ENCODE measurements at places on chromosomes 1 and 21.

DNA sequence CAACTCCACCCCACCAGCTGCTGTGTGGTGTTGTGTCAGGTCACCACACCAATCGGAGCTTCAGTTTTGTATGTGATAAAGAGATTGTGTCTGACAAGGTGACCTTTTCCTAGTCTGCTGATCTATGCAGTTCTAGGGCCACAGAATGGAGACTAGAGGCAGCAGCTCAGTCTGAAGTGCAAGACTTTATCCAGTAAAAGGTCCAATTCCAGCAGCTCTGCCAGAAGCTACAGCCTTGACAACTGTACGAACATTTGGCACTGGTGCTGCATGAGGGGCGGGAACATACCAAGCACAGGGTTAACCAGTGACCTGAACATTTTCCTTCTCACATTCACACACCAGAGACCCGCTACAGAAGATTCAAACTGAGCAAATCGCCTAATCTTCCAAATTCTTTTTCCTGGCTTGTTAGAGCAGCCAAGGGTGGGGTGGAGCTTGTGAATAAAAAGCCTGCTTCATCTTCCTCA, 9.3 kb downstream of the FMO1 start:
- DNase-seq: no peak

- DNase-seq: no peak
Observed at GRCh38 chr1:156858555-156858956, 361 bp downstream of the INSRR start.

DNA sequence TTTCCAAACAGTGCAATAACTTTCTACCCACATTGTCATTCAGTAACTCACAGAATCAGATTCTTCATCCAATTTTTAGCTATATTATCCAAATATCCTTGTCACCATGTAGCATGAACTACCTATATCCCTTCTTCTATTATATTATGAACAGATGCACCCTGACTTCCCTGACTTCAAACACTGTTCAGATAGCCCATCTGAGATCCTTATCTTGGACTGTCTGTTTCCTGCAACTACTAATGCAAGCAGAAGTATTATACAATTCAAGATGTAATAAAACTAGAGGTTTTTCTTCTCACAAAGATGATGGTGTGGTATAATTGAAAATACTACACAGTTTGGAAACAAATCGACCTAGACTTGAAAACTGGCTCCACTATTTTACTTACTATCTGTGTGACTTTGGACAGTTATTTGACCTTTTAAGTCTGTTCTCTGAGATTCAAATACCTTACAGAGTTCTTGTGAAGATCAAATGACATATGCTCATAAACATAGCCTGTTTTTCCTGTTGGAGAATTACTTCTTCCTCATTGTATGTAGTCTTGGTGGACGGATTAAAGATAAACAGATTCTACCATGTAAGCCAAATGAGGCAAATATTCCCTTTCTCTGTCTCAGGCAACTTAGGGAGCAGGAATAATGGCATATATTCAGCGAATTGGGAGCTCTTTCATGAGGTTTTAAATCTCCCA, 407.9 kb upstream of the ZRANB2 start:
- no peak for DNase-seq

- no peak for DNase-seq
Observed at GRCh38 chr1:22363403-22364325, 88.0 kb upstream of the ZBTB40 start.

GRCh38 chr21:31265366-31266013, 78.6 kb downstream of the TIAM1 start:
- no peak for DNase-seq

GRCh38 chr1:29879217-29879616, 642.9 kb downstream of the PTPRU start:
- no peak for DNase-seq

DNA sequence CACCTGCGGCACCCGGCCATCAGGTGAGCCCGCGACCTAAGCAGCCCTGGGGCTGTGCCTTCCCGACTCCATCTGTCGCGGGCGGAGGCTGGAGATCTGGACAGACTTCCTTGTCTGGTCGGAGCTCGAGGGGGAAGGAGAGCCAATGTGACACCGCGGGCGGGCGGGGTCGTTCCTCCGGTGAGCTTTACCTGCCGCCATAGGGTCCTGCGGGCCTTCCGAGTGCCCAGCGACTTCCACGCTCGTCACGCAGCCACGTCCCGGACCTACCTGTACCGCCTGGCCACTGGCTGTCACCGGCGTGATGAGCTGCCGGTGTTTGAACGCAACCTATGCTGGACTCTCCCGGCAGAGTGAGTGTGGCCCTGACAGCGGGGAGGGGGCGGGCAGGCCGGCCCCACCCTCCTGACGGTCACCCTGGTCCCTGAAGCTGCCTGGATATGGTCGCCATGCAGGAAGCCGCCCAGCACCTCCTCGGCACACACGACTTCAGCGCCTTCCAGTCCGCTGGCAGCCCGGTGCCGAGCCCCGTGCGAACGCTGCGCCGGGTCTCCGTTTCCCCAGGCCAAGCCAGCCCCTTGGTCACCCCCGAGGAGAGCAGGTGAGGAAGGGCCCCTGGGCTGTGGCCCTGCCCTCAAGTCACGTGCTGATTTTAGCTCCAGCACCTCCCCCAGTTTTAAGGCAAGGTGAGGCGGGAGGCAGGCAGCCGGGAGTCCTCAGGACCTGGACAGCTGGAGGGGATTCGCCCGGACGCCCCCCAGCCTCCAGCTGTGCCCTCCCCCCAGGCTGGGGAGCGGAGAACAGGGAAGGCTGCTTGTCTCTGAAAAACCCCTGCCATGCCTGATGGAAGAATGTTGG, 1.1 kb downstream of the PUSL1 start:
- DNase-seq: no peak

DNA sequence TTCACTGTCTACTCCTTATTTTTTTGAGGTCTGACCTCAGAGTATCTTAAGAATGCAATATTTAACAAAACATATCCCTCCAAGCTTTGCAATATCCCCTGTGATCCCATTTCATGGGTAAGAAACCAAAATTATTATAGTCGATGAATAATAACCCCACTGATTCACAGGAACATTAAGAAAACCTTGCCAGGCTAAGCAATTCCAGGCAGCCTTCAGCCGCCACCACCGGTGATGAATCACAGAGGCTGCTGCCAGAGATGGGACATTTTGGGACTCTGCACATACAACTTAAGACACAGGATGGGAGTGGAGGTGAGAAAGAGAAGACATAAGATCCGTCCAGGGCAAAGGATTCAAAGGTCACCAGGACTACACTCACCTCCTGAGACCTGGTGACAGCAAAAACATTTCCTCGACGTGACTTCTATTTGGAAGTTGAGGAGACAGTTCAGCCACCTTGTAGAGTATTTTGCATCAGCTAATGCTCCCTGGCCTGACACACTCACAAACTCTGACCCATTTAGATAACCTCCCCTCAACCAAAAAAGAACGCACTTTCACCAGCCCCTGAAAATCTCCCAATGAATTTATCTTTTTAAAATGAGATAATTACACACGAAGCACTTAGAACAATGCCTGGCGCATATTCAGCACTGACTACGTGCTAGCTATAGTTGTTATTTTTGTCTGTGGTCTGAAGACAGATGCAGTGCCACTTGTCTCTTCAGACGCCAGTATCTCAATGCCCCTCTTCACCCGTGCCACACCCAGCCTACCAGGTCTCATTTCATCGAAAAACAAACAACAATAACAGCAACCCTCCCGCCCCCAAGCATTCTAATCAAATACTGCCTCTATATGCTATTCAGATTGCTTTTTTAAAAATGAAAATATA, 17.8 kb upstream of the OVAAL start:
- peak; percentile 81 for DNase-seq

DNA sequence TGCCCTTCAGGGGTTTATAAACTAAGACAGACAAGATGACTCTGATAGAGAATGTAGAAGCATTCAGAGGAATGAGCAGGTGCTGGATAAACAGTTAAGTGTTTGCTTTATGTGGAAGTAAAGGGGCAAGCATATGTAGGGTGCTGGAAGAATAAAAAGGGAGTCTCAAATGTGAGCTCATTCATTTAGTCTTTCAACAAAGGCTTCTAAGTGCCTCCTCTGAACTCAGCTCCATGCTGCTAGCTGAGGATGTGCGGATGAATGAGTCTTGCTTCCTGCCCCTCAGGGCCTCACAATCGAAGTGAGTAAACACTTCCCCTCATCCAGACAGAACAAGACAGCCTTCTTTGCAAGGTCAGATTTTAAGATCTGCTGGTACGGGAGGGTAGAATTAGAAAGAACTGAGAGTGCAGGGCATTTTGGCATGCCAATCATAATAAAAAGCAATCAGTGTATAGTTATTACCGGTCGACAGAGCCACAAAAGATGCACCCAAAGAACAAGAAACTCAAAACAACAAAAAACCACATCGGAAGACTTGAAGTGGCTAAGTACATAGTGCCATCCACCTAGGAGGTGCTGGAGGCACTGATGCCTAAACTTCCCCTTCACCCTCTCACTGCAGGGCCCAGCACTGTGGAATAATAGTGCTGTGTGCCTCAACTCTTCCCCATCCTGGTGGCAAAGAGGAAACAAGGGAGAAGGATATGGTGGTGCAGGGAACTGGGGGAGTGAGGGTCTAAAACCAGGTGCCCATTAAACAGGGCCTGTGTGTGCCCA, 69.8 kb downstream of the TNR start:
- peak; percentile 7 for DNase-seq

DNA sequence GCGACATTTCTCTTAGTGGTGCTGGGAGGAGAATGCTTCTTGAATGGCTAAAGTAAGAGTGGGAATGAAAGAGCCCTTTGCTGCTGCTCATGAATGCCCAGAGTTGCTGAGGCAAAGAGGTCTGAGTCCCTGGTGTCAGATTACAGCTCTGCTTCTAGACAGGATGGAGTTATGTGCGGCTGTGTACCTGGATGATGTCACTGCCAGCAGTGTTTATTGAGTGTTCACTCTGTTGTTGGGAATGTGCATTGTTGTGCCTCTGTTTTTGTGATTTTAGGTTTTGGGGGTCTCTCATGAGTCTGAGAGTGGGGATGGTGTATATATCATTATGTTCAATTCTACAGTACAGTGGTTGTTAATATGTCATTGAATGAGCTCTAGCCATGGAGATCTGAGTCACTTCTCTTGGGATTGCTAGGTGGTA, 2.7 kb downstream of the CDC14A start:
- DNase-seq: no peak

- DNase-seq: no peak
Observed at GRCh38 chr1:5708346-5709245, 283.6 kb downstream of the NPHP4 start.

- DNase-seq: no peak
Observed at GRCh38 chr1:60847391-60847790, 235.0 kb upstream of the NFIA start.

DNA sequence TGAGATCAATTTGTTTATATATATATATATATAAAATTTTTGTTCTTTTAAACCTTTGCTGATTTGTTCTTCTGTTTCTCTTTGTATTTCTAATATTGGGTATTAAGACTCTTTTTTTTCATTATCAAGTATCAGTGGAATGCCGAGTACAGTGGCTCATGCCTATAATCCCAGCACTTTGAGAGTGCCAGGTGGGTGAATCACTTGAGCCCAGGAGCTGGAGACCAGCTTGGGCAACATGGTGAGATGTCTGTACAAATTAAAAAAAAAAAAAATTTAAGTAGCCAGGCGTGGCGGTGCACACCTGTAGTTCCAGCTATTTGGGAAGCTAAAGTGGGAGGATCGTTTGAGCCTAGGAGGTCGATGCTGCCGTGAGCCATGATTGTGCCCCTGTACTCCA, 67.1 kb downstream of the MAST2 start:
- DNase-seq: peak; percentile 31

DNA sequence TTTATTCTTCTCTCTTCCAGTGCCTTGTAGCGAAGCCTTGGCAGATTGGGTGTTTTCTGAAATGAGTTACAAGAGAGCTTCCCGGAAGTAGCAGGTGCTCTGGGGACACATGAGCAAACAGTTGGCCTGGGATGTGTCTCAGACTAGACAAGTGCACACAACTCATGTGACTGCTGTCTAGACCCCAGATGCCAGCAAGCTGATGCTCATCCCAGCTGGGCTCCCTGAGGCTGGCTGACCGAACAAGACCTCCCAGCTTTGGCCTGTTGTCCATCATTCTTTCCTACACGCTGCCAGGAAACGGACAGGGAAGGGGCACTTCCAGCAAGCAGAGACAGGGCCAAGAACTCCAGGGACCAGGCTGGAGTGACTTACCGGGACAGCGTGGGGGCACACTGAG, 18.7 kb upstream of the CSF1 start:
- DNase-seq: no peak

DNA sequence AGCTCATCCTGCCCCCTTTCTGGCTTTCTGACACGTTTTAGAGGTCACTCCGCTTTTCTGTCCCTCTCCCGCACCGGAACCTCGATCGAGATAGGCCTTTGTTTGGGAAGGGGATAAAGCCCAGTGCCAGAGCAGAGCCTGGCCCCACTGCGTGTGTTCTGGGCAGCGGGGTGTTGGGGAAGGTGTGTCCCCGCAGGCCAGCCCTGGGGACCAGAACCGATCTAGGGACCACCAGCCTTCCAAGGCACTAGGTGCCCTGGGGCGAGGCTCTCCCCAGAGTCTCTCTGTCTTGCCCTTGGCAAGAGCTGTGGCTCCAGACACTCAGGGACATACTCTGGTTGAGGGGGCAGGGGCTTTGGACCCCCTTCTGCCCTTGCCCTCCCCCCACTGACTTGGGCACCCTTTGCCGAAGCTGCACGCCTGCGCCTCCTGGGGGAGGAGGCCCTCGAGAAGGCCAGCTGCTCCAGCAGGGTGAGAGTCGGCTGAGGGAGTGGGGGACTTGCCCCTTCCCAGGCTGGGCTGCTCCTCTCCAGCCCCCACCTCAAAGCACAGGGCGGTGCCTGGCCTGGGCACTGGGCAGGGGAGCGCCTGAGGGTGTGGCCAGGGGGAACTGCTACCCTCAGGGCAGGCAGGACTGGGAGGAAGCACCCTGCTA, 16.4 kb downstream of the PRXL2B start:
- DNase-seq: no peak

GRCh38 chr21:24693779-24694178, 913.5 kb downstream of the MRPL39 start:
- DNase-seq: no peak

DNA sequence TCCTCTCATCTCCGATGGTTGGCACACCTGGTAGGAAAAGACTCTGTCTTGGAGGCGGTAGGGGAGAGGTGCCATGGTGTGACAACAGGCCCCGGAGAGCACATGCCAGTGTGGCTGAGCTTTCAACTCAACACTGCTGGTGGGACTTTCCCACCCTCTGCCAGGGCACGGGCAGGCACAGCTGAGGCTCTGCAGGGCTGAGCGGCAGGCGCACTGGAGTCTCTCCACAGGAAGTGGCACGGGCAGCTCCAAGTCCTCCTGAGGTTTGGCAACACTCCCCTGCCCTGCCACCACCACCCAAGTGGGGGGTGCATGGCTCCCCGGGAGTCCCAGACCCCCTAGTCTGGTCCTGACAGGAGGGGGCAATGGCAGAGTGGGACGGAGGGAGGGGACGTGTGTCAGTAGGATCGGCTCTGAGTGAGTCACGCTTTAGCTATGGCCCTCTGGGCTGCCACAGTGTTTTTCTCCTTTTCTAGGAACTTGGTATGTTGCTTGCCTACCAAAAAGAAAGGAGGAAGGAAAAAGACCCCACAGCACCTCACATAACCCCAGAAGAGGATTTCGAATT, 27.3 kb upstream of the EVA1B start:
- DNase-seq: peak; percentile 84

DNA sequence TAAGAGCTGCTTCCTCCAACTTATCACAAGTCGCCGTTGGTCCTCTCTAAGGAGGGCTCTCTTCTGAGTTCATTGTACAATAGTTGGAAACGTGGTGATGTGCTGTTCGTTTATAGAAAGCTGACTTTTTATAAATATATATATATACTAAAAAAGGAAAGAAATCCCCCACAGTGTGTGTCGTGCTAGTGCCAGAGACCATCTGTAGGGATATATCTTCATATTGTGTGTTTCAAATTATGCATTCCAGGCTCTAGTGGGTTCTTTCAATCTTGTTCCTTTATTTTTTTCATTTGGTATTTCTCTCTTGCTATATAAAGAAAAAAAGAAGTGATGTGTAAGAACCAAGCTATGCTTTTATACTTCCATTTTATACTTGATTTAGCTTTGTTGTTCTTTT, 111.8 kb downstream of the TAS1R2 start:
- DNase-seq: no peak
